ENCODE measurements at places on chromosomes 11 and 22. TPM values are rescaled to one million over a fixed set of nuclear protein-coding genes. Genes with fewer than 3 reads are reported as not detected.

- no peak for DNase-seq
These were observed 5.1 kb upstream of the KRTAP5-9 start for GRCh38 chr11:71542879-71543777.

The IMMP1L gene
- 48.3 TPM for polyA plus RNA-seq

- DNase-seq: no peak
These were observed 55.2 kb downstream of the RBFOX2 start for GRCh38 chr22:35973388-35973787.

- DNase-seq: no peak
These were observed 88.2 kb downstream of the CWC15 start for GRCh38 chr11:94885133-94885532.

DNA sequence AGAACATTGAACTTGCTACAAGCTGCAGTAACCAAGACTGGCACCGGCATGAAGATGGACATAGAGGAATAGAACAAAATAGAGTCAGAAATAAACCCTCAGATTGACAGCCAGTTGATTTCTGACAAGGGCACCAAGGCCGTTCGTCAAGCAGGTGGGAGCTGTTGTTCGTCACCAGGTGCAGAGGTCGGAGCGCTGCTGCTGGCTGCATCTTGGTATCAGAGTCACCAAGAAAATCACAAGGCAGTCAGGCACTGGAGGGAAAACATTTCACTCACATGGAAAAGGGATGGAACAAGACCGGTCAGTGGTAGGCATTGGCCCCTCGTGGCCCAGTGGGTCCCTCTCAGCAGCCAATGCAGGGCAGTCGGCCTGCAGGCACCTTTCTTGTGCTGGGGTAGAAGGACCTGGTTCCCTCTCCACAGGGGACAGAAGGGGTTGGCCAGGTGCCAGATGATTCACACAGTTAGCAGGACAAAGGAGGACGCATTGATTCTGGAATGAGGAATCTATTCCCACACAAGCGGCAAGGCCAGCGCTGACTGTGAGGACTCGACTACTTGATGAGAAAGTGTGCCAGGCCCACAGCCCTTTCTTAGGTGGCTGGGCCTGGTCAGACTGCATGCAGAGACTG, 115.8 kb upstream of the FGF3 start:
- DNase-seq: no peak

- DNase-seq: no peak
These were observed 40.2 kb downstream of the MACROD1 start for GRCh38 chr11:64125676-64126075.
